ENCODE measurements at places on chromosomes 12 and 14. TPM values are rescaled to one million over a fixed set of nuclear protein-coding genes. Genes with fewer than 3 reads are reported as not detected.

The CLEC2B gene
- 90.8 TPM for total RNA-seq

The MMP19 gene
- not detected for total RNA-seq

The AHNAK2 gene
- total RNA-seq: not detected

The RNU4-1 gene
- total RNA-seq: 1,793 TPM

The STXBP6 gene
- not detected for total RNA-seq

The NUP107 gene
- total RNA-seq: 37.0 TPM

DNA sequence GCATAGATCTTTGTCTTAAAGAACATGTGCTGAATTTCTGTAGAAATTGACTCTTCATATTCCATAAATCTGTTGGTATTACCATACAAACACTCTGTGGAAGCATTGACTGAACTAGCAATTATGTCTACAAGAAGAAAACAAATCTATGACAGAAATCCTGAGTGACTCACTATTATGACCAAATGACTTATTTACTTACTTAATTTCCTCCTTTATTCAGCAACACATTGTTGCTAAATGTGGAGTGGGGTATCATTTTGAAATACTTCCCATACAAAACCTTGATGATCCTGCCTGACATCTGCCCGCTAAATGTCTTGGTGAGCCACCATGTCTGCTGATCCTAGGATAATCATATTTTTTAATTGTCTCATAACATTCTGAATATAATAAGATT, 99.1 kb upstream of the SLCO1C1 start:
- DNase-seq: no peak
- H3K4me3 ChIP-seq: no peak overlapping the region
- no peaks in the 10 kb centered on the region for H3K36me3 ChIP-seq
- H3K27ac ChIP-seq: no peak overlapping the region

DNA sequence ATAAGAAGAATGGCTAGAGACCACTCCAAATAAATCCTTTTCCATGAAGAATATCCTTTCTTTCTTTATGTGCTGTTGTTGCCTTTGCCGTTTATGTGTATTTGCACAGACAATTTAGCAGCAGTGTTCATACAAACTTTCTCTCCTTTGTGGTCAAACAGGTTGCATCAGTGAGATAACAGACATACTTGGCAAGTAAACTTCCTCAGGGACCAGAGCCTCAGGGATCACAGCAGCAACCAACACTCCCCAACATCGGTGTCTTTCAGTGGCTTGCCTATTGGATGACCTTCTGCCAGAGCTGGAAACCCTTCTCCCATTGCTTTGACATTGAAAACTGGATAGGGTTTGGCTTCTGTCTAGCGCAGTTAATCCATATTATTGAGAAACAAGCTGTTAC, 252.2 kb downstream of the BTG1 start:
- no peaks in the 10 kb centered on the region for H3K4me1 ChIP-seq
- H3K4me3 ChIP-seq: no peak overlapping the region
- no peaks in the 10 kb centered on the region for H3K27me3 ChIP-seq
- H3K27ac ChIP-seq: no peak overlapping the region

DNA sequence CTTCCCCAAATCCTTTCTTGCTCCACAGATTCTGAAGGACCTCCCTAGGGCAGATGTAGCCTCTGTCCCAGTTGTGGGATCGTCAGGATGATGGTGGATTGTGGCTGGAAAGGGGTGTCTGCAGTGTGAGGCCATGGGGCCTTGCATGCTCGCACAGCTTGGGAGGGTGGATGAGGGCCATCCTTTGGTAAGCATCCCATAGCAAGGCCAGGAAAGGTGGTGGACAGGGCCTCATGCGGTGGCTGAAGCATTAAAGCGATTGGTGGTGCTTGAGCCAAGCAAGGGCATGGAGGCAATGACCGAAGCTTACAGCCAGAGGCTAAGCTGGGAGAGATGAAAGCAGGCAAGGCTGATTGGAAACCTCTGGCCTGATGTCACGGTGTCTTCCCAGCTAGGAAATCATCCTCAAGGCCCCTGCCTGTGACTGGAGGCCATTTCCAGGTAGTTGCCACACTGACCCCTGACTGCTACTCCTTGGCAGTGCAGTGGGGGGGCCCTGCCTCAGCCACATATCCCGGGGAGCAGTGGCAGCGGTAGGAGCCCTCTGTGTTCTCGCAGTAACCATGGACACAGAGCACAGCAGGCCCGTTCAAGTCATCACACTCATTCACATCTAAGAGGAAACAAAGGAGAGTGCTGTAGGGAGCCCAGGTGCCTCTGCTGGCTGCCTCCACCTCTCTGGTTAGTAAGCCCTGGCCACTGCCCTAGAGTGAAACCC, 7.0 kb downstream of the ISCA2 start:
- H3K27me3 ChIP-seq: no peaks in the 10 kb centered on the region
- H3K36me3 ChIP-seq: peaks cover 2% of the 10 kb centered on the region
- H3K27ac ChIP-seq: no peak overlapping the region
- no peak overlapping the region for H3K4me3 ChIP-seq
- no peak for DNase-seq
- peaks cover 9% of the 10 kb centered on the region for H3K4me1 ChIP-seq

- no peaks in the 10 kb centered on the region for H3K4me1 ChIP-seq
- no peak for DNase-seq
- H3K27ac ChIP-seq: no peak overlapping the region
- H3K4me3 ChIP-seq: no peak overlapping the region
Measured at GRCh38 chr12:126362964-126363363, 1297.7 kb downstream of the AACS start.

GRCh38 chr14:72790887-72791566, 102.9 kb downstream of the DPF3 start:
- H3K36me3 ChIP-seq: no peaks in the 10 kb centered on the region
- H3K4me3 ChIP-seq: no peak overlapping the region
- H3K27ac ChIP-seq: no peak overlapping the region
- no peak for DNase-seq
- H3K27me3 ChIP-seq: no peaks in the 10 kb centered on the region
- no peaks in the 10 kb centered on the region for H3K4me1 ChIP-seq

DNA sequence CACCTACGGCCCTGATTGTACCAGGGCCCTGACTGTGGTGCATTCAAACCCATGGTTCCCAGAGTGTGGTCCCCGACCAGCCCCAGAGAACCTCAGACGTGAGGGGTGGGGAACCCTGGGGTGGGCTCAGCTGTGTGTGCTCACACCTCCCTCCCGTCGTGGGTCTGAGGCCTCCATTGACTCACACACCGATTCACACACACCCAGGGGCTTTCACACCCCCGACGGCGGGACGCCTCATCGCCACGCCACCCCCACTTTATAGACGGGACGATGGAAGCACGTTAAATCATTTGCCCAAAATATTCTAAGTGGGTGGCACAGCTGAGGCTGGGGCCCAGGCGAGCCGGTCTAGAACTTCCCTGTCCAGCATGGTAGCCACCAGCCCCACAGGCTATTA, 3.4 kb upstream of the FBRSL1 start:
- H3K4me3 ChIP-seq: no peak overlapping the region
- no peaks in the 10 kb centered on the region for H3K27me3 ChIP-seq
- no peak overlapping the region for H3K27ac ChIP-seq
- no peaks in the 10 kb centered on the region for H3K36me3 ChIP-seq
